ENCODE measurements at places on chromosomes 7 and 10.

DNA sequence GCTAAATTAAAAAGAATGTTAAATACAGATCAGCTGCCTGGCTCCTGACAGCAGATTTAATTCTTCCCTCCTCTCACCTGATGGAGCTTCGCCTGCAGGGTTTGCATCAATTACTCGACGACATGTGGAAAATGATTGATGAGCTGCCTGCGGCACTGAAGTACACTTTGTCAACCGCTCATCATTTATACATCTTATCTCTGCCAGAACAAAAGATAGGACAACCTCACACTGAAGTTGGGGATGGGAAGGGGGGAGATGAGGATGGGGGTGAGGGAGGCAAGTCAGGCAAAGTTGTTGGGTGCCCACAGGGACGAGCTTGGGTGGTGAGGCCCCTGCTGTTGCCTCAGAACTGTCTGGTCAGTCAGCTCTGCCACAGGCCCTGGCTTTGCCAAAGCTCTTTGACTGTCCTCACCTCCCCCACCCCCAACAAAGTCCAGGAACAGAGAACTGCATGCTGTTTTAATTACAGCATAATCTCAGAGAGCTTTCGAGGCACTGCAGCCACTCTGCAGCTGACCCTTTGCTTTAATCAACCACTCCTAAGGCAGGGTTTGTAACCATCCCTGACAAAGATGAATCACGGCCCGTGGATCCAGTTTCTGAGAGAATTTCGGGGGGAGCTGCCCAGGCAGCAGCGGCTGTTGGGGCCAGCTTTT lies 702.3 kb downstream of the LRMDA start:
- no peak for DNase-seq

DNA sequence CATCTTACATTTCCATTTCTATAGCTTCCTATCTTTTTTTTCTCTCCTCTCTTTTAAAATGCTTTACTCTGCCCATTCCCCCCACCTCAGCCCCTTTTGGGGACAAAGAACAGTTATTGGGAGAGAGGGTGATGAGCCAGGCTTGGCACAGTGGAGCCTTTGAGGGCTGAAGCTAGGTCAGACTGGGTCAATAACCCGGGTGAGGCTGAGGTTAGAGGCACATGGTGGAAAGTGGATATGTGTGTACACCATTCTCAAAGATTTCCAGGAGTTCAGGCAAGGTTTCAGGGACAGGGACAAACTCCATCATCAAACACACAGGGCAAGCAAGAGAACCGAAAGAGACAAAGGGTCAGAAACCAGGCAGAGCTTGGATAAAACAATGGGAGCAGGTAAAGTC lies 11.5 kb downstream of the ABCB4 start:
- DNase-seq, result no peak

GRCh38 chr7:1855725-1856160 lies 185.7 kb downstream of the ELFN1 start:
- DNase-seq, result no peak

DNA sequence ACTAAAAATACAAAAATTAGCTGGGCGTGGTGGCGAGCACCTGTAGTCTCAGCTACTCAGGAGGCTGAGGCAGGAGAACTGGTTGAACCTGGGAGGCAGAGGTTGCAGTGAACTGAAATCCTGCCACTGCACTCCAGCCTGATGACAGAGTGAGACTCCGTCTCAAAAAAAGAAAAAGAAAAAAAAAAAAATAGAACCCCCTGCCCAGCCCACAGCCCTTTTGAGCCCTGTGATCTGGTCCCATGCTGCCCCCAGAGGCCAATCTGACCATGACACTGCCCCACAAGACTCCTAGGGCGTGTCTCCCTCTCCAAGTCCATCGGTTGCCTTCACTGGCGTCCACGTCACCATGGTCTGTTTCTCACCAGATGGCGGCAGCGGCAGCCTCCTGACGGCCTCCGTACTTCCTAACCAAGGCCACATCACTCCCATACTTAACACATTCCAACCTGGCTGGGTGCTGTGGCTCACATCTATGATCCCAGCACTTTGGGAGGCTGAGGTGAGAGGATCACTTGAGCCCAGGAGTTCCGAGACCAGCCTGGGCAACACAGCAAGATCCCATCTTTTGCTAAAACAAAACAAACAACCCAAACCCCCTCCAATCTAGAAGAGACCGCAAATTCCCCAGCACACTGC lies 18.0 kb downstream of the STX1A start:
- DNase-seq, result no peak

- DNase-seq, result no peak
Observed at GRCh38 chr10:125783957-125784356, 8.3 kb upstream of the MMP21 start.

DNA sequence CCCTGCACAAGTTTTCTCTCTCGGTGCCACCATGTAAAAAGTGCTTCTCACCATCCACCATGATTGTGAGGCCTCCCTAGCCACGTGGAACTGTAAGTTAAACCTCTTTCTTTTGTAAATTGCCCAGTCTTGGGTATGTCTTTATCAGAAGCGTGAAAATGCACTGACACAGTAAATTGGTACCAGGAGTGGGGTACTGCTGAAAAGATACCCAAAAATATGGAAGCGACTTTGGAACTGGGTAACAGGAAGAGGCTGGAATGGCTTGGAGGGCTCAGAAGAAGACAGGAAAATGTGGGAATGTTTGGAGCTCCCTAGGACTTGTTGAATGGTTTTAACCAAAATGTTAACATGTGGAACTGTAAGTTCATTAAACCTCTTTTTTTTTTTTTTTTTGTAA lies 15.6 kb upstream of the SLC13A1 start:
- no peak for DNase-seq

- no peak for DNase-seq
Observed at GRCh38 chr10:100357059-100357858, 10.2 kb downstream of the SCD start.

GRCh38 chr10:7134448-7134847 lies 276.4 kb downstream of the SFMBT2 start:
- DNase-seq, result no peak

DNA sequence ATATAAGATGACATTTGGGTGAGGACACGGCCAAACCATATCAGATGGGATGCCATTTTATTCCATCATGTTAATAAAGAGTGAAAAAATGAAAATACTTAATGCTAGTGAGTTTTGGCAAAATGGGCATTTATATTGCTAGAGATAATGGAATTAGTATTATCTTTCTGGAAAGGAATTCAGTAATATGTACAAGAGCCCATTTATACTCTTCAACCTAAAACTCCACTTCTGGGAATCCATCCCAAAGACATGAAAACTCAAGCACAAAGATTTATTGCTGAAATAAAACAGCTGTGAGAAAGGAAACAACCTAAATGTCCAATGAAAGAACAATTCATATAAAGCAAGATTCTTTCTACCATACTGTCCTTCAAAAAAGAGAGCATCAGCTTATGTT lies 96.0 kb upstream of the TMEM168 start:
- DNase-seq, result no peak
